ENCODE measurements at places on chromosomes 4 and X. TPM values are rescaled to one million over a fixed set of nuclear protein-coding genes. Genes with fewer than 3 reads are reported as not detected.

Gene SPACA5
- total RNA-seq = not detected

Gene PLXNB3
- total RNA-seq = 2.7 TPM

Gene GRK4
- total RNA-seq = 7.4 TPM

Gene TGIF2LX
- total RNA-seq = not detected

Gene FGF13
- not detected for total RNA-seq

Gene XK
- total RNA-seq = under 0.01 TPM

Gene VCX3B
- not detected for total RNA-seq

Gene PF4V1
- total RNA-seq = not detected

Gene RAB33A
- 6.2 TPM for total RNA-seq

Gene ARR3
- not detected for total RNA-seq

Gene BCAP31
- total RNA-seq = 114 TPM

Gene SLIT2
- 35.9 TPM for total RNA-seq

Gene GIMD1
- not detected for total RNA-seq

Gene ITIH6
- not detected for total RNA-seq

Gene GAGE12E
- not detected for total RNA-seq

Gene NAT8L
- total RNA-seq = under 0.01 TPM

Gene TMSB15C
- 3.2 TPM for total RNA-seq

Gene CT45A3
- total RNA-seq = not detected

Gene SHROOM4
- total RNA-seq = 1.8 TPM

Gene HSD17B13
- under 0.01 TPM for total RNA-seq

Gene PRICKLE3
- total RNA-seq = 6.9 TPM

Gene CXCL13
- total RNA-seq = not detected

Gene TLR8
- total RNA-seq = under 0.01 TPM

Gene TRMT10A
- total RNA-seq = 14.5 TPM

Gene VCX2
- total RNA-seq = not detected

Measured in osteoblast (primary cell).